ENCODE measurements at places on chromosomes 4 and X.

DNA sequence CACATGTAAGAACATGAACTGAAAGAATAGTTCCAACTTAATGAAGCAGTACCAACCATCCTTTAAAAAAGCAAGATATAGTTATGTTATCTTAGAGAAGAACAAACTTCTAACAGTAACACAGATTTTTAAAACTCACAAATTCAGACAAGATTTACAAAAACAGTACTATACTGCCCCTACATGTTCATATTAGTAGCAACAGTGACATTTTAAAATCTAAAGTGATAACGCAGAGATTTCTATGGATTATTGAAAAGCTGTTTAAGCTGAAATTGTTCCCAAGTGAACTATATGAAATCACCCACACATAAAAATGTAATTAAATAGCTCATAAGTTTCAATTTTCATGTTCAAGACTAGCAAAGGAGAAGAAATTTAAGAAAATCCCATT lies 166.0 kb downstream of the FBXW7 start:
- no peak for DNase-seq

- no peak for DNase-seq
Observed at GRCh38 chrX:117568238-117568637, 548.4 kb downstream of the KLHL13 start.

DNA sequence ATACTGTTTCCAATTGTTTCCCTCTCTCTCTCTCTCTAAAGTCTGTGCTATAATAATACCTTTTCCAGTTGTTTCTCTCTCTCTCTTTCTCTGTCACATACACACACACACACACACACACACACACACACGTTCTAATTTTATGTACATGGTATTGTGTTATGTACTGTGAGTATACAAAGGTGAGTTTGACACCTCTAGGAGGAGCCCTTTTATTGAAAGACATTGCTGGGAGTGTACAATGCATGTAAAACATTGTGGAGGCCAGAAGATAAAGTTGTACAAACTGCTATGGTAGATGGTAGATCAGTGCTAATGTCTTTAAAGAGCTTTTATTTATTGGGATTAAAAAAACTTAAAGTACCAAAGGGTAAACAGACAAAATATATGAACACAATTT lies 53.6 kb downstream of the BLTP1 start:
- no peak for DNase-seq

GRCh38 chr4:99868126-99868596 lies 26.1 kb downstream of the LAMTOR3 start:
- DNase-seq: no peak

DNA sequence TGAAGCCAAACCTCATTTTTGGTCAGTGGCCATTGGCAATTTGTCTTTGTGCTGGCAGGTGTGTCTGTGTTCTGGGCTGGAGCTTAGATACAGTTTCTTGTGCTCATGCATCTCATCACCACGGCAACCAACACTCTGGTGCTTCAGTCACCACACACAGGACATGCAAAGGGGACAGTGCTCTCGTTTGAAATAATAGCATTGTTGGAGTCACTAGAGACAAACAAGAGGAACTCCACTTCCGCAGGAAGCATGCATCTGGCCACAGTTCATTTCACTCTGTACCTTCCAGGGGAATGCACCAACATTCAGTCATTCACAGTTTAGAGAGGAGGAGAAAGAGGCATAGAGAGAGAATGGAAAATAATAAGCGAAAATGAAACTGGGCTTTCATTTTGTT lies 267.4 kb downstream of the ANK2 start:
- no peak for DNase-seq

GRCh38 chr4:113904877-113905276 lies 74.6 kb downstream of the ARSJ start:
- DNase-seq: no peak

DNA sequence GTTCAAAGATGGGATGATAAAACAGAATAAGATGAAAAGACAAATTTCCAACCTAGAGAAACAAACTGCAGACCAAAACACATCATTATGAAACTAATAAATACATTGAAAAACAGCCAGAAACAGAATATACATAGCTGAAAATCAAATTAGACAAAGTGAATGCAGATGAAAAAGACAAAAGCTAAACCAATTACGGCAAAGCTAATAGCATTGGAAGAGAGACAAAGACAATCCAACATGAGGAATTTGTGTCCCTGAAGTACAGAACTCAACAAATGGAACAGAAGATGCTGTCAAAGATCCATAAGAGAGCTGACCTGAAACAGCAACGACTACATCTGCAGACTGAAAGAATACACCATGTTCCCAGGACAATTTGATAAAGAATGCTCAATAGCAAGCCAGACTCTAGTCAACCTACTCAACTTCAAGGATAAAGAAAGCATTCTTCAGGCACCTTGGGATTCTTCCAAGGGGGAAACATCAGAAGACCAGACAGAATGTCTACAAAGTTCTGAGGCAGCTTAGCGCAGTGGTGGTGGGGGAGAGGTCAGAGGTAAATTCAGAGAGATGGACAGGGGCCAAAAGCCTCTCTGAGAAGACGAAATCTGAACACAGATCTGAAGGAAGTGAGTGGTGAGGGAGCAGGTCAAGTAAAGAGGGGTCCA lies 27.4 kb upstream of the IRAK1 start:
- no peak for DNase-seq

- DNase-seq: no peak
Observed at GRCh38 chrX:54049801-54050200, 5.5 kb upstream of the PHF8 start.

DNA sequence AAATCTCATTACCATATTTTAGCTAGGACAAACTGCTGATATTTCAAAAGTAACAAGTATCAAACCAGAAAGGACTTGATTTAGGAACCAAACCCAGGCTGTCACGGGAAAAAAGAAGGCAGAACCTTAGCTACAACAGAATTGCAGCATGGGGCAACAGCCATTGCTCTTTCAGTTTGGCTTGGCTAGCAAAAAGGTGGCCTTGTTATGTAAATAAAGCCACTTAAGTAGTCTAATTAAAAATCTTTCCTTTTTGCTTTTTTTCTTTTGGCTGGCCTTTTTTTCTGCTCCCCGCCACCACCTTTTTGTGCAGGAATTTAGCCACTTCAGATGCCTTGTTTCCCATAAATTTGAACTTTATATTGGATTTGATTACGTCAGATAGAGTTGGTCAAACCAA lies 235.9 kb downstream of the CPXCR1 start:
- no peak for DNase-seq
